ENCODE measurements at places on chromosomes 7 and 10.

- DNase-seq: no peak
These were observed 6.8 kb upstream of the CDH23 start for GRCh38 chr10:71389768-71390460.

DNA sequence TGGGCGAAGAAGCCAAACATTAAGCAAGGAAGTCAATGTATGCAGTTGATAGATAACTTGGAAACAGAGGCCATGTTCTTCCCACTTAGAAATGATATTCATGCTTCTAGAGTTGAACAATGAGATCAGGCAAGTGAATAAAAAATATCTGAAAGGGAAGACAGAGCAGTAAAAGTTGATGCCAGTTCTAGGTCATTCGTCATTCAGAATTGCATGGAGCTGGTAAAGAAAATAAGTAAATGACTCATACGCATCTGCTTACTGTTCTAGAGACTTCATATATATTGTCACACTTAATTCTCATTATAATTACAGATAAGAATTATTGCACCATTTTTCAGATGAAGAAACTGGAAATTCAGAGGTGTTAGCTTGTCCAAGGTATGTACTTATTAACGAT is 158.9 kb upstream of the FERD3L start:
- DNase-seq: no peak

GRCh38 chr7:71772779-71773178 is 639.4 kb downstream of the CALN1 start:
- no peak for DNase-seq

DNA sequence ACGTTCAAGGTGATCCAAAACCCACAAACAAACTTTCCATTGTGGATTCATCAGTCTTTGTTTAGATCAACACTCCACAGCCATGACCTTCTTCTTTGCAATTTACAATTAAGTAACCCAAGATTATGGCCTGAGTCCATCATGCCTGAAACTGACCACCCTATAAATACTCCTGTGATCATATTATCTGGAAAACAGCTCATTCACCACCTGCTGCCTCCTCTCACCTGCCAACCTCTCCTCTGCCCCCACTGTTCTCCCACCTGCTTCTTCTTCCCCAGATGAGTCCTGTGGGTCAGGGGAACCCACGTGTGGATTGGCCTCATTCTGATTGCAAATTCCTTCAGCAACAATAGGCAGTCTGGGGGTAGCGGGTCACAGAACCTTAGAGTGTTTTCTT is 81.4 kb downstream of the ABLIM1 start:
- DNase-seq: no peak

- no peak for DNase-seq
These were observed 20.6 kb upstream of the USP6NL start for GRCh38 chr10:11631890-11632587.

- no peak for DNase-seq
These were observed 23.9 kb downstream of the VSIR start for GRCh38 chr10:71749396-71749795.

DNA sequence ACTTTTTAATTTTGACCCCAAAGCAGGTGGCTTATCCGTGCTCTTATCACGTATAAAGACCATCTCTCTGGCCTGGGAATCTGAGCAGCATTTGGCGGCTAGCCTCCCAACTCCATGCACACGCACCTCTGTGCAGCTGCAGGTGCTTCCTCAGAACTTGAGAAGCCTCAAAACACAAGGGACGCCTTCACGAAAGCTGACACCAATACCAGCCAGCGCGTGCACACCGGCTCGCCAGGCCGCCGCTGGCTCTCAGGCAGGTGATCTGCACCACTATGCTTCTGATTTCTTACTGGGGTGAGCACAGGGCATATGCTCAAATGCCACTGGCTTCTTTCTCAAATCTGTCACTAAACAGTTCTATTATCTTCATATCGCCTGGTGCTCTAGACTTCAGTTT is 145.0 kb downstream of the PARD3 start:
- DNase-seq: no peak

DNA sequence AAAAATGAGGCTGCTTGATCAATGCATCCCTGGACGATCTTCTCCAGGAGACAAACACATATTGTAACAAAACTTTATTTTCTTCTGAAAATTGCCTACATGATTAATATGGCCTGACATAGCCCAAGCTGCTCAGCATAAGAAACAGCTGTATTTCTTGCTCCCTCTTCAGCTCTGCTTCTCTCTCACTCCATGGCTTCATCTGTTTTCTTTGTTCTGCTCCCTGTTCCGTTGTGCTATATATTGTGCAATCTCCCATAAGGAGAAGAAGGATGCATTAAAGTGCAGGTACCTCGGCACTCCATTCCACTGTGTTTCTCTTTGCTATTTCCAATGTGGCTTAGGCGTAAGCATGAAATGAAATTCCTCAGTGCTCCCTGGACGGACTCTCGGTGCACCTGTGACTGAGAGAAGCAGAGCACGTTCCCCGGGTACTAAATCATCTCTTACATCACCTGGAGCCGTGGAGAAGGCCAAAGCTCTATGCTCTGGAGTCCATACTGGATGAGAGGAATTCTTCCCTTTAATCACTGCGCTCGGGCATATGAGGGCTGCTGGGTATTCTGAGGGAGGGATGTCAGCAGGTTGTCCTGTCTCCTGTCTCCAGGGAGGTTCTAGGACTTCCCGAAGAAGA is 254.3 kb downstream of the GALNT17 start:
- DNase-seq: no peak

DNA sequence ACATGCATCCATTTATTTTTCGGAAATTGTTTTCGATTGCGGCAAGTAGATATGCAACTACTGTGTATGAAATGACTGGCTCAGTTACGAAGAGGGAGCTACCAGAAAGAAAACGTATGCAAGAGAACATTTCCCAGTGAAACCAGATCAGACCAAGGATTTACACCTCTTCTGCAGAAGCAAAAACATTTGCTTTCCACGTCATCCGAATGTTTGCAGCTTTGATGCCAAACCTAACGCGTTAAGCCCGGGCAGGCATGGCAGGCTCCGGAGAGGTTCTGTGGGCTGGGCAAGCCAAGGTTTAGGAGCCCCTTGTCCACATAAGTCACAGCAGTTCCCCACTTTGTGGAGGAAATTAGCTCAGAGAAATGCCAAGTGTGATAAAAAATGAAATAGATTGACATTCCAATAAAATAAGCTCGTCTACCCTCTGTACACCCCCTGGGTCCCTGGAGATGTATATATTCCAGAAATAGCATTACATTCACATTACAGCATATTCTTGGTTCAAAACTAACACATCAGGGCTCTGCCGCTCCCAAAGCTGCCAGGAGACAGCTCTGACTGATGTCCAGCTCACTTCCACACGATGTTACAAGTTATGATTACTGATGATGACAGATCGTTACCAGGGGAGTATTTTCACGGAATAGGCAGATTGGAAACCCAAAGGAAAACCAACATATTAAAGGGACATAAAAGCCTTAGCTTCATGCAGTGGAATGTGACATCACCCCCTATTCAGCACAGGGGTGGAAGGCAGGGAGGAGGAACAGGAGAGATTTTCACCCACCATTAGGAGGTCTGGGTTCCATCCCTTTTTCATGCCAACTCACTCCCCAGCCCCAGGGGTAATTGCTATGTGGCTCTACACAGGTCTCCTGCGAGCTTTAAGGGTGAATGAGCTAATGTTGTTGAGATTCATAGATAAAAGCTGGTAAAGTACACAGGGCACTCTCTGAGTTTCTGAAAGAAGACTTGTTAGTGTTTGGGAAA is 81.5 kb downstream of the LYZL1 start:
- no peak for DNase-seq
